ENCODE measurements at places on chromosomes 12 and 14.

- DNase-seq = no peak
These were observed 53.6 kb downstream of the RTN1 start for GRCh38 chr14:59816941-59817340.

DNA sequence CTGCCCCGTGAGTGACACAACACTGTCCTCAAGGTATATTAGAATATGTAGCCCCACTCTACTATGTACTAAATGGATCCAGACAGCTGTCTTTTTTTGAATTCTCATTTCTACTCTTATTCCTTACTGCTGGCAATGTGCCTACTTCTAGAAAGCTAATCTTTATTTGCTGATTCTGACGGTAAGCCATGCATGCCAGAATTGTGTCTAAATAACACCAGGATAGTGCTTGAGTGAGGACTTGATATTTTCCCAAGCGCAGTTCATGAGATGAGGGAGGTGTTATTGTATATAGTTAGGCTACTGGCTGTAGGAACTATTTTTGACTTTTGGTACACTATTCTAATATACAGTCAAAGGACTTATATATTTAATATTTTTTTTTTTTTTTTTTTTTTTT lies 316.2 kb upstream of the NAV3 start:
- DNase-seq = no peak

GRCh38 chr14:104681689-104682074 lies 7.7 kb upstream of the INF2 start:
- DNase-seq = peak; percentile 84

DNA sequence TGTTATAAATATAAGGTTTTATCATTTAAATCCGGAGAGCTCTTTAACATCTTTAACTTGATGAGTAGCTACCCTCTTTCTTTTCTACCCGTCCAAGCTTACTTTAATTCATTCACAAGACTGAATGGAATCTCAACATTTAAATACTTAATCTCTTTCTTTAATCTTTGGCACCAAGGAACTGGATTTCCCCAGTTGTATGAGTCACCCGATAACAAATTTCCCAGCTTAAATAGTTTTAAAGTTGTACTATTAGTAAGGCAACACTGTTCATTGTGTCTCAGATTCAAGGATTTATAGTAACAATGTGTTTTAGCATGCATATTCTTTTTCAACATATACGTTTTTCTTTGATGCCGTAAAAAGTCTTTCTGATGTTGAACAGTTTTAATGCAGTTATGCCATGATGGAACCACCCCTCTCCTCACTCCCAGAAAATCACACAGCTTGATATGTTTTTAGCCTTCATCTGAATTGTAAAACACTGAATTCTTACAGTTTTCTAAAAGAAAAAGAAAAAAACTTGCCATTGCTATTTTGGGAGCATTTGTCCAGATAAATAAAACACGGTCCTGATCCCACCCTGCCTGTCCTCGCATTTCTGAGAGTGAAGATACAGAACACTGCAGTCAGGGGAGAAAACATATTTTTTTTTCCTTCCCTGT lies 16.0 kb upstream of the LRP6 start:
- DNase-seq = no peak

GRCh38 chr14:34097644-34098043 lies 146.8 kb upstream of the EGLN3 start:
- DNase-seq = no peak

DNA sequence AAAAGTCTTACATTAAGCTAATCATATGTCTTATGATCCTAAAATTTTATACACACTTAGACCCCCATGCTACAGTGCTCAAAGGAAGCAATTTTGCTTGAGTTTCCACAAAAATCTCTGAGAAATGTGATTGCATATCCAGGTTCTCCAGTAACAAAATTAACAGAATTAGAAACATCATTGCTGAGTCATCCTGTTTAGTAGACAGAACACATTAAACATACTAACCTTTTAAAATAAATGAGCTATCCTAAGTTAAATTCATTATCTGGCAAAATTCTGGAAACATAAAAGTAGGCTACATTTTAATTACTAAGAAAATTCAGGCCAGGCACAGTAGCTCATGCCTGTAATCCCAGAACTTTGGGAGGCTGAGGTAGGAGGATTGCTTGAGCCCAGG lies 94.7 kb downstream of the DENND5B start:
- no peak for DNase-seq

DNA sequence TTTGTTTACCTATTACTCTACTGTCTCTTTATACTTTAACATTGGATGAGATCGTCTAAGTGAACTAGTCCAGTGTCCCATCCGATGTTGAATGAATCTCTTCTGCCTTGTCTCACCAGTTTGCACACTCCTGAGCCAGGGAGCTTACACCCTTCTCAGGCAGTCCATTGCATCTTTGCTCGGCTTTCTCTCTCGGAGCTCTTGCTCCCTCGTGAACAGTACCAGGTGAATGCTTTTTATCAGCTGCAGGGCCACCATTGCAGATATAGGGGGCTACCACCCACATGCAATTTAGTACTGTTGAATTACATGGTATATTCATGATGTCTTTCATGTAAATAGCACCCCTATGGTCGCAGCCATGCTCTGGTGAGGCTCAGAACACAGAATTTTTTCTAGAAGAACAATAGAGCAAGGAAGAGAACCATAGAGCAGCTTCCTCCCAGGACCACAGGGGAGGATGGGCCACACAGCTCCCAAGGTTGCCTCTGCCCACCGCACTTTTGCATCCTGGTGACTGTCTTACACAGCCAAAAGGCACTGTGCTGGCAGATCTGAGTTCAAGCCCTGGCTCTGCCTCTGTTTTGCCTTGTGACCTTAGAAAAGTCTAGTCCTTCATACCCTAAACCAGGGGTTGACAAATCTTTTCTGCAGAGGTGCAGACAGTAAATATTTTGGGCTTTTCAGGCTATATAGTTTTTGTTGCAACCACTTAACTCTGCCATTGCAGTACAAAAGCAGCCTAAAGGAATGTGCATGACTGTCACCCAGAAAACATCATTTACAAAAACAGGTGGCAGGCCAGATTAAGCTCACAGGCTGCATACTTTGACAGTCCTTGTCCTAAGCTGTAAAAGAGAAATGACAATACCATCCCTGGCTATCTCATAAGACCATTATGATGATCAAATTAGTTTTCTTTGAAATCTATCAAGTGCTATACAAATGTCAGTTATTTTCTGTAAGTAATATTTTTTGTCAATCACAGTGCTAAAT lies 35.4 kb downstream of the PLEKHG7 start:
- no peak for DNase-seq

DNA sequence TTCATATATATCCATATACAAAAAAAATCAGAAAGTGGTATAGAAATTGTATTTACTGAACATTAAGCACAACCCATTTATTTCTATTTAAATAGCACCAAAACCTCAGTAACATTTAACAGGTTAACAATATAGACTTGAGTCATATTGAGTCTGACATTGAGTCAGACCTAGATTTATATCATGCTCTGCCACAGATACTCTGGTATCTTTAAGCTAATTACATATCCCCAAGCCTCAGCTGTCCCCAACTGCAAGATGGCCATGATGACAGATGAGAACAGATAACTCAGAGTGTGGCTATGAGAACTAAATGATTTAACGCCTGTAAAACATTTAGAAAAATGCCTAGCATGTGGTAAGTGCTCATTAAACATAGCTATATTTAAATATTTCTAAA lies 40.3 kb downstream of the IFNG start:
- DNase-seq = no peak

- DNase-seq = peak; percentile 8
These were observed 1.4 kb downstream of the EEA1 start for GRCh38 chr12:92927436-92928281.

- DNase-seq = no peak
These were observed 3.1 kb downstream of the HIF1A start for GRCh38 chr14:61698206-61698980.

GRCh38 chr12:130179621-130180020 lies 17.4 kb downstream of the FZD10 start:
- DNase-seq = no peak

GRCh38 chr12:110371408-110372055 lies 32.0 kb downstream of the ANAPC7 start:
- DNase-seq = no peak

DNA sequence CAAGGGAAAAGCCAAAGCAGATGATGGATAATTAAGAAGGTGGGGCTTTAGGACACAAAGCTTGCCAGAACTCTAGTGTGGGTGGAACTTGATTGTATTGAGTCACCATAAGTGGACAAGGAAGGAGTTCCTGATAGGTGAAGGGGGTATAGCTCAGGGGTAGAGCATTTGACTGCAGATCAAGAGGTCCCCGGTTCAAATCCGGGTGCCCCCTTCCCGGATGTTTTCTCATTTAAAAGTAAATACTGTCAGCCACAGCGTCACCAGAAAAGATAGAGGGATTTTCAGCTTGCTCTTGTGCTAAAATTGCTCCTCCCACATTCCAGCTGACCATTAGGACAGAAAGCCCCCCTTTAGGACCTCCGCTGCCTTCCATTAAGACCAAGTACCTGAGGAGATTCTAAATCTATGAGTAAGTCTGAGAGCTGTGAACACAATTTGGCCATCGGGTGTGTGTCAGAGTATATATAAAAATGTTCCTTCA lies 36.6 kb downstream of the DCAF4 start:
- no peak for DNase-seq

DNA sequence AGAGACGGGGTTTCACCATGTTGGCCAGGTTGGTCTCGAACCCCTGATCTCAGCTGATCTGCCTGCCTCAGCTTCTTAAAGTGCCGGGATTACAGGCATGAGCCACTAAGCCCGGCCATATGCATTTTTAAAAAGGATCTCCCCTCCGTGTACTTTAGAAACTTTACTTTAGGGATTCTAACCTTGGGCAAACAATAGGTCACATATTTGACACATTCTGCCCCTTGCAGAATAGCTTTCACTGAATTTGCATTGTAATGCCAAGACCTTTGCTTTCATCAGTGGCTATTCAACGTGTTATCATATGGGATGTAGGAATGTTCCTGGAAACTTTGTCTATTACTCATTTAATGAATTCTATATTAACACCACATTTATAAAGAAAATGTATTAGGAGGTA lies 11.4 kb upstream of the ANKS1B start:
- DNase-seq = no peak

DNA sequence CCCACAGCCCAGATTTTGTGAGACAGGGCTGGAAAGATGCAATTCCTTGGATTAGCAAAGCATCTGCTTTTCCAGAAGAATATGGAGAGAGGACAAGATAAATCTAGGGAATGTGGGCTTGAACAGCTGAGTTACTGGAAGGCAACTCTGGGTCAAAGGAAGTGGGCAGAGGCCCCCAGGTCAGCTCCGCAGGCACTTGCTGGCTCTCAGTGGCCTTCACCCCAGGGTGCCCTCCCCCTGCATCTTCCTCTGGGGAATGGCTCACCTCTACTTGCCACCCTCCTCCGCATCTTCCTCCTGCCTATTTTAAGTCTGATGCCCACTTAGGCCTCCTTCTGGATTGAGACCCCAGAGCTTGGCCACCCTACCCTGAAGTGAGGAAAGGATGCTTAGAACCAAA lies 10.5 kb upstream of the PNMA1 start:
- no peak for DNase-seq

GRCh38 chr14:57747036-57747435 lies 118.9 kb downstream of the SLC35F4 start:
- DNase-seq = no peak

GRCh38 chr12:12518464-12518845 lies 44.2 kb downstream of the DUSP16 start:
- no peak for DNase-seq

DNA sequence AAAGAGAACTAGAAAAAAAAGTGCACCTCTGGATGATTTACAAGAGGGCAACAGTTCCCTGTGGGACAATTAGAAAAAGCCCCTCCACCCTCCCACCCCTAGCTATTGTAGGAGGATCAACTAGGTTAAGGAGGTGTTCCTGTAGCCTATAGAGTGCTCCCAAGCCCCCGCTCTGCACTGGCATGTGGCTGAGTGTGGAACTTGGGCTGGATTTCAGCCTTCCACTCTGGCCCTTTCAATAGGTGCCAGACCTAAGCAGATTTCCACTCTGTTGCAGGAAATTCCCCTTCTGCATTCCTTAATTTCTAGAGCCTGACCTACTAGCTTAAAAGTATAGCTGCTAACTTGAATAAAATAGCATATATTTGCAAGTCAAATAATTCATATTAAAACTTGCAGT lies 2.8 kb downstream of the NFATC4 start:
- DNase-seq = no peak

- DNase-seq = no peak
These were observed 54.7 kb downstream of the FGD4 start for GRCh38 chr12:32454075-32454474.

DNA sequence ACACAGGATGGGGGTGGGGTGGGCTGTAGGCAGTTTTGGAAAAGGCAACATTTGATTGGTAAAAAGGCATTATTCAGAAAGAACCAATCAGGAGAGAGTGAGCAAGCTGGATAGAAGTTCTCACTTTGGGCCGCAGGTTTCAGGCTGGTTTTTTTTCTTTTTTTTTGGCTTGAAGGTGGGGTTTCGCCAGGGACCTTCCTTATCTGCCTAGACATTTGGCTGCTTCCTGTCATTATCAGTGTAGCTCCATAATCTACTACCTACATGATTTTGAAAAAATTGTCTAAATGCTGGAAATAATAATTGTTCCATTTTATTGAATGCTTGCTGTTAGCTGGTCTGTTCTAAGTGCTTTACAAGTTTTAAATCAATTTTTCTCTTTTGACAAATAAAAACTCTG lies 649.0 kb downstream of the TMTC2 start:
- no peak for DNase-seq

DNA sequence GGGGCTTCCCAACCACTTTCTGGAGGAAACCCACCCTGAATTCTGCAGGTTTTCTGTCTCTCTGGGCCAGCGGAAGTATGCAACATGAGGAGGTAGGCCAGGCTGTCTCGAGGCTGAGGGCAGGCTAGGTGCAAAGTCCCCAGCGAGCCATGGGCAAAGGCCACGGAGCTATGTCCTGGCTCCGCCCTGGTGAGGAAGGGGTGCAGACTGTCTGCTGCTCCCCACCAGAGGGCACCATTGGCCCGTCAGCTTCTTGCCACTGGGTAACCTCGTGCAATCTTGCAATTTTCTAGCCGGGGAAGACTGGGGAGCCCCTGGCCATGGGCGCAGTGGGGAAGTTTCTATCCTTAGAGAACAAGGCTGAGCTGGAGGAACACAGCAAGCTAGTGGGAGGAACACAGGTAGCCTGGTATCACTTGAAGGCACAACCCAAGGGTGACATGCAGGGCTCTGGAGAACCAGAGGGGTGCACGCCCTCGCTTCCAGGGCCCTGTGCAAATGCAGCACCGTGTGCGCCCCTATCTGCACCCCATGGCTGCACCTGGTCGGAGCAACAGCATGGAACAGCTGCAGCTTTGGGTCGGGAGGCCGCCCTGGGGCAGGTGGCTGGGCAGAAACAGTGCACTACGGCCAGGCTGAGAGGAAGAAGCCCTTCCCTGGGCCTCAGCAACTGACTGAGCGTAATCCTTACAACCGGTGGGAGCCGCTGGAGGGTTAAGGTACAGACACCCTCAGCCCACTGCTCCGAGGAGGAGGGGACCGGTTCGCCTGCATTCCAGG lies 27.6 kb upstream of the RPLP0 start:
- DNase-seq = peak; percentile 93

DNA sequence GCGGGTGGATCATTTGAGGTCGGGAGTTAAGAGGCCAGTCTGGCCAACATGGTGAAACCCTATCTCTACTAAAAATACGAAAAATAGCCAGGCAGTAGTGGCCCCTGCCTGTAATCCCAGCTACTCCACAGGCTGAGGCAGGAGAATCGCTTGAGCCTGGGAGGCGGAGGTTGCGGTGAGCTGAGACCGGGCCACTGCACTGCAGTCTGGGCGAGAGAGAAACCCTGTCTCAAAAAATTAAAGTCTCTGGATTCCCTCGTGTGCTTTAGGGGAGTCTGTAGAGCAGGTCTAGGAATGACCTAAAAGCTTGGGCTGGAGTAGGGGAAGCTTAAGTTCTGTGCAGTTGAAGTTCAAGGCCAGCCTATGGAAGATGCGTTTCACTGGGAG lies 697 bp upstream of the TULP3 start:
- DNase-seq = no peak

All from Ammon's horn (tissue), 1 donor.